ENCODE measurements at places on chromosomes 5 and 9.

GRCh38 chr9:109977521-109977920, 197.5 kb downstream of the PALM2AKAP2 start:
- DNase-seq = no peak

DNA sequence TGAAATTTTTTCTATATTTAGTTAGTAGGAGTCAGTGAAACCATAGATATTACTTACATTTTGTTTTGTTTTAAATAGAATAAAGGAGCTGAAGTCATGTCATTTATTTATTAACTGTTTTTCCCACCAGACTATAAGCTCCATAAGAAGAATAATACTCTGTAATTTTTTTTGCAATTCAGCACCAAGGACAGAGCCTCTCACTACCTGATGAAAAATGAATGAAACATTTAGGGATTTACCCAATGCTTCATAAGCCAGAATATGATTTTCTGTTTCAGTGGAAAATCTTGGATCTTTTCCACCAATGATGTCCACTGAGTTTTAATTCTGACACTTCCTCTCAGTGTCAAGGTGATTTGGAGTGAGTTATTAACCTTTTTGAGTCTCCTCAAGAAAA, 624.9 kb upstream of the GRAMD2B start:
- no peak for DNase-seq

GRCh38 chr9:124040186-124040931, 28.8 kb downstream of the LHX2 start:
- no peak for DNase-seq

- DNase-seq = no peak
Measured at GRCh38 chr9:99881769-99882168, 24.7 kb upstream of the STX17 start.

- DNase-seq = peak; percentile 53
Measured at GRCh38 chr5:172688349-172689217, 47.5 kb downstream of the NEURL1B start.

GRCh38 chr5:100600298-100600994, 65.3 kb downstream of the FAM174A start:
- no peak for DNase-seq

All from BE2C (cell line).